Mesendoderm (in vitro differentiated cells): ENCODE measurements at places on chromosomes 7 and 10.

- no peak for DNase-seq
Observed at GRCh38 chr7:100706672-100707311, 871 bp downstream of the POP7 start.

GRCh38 chr10:12839941-12840611 is 161.4 kb downstream of the CCDC3 start:
- DNase-seq, result peak; percentile 42

- DNase-seq, result no peak
Observed at GRCh38 chr10:77989081-77989724, 40.1 kb downstream of the POLR3A start.

DNA sequence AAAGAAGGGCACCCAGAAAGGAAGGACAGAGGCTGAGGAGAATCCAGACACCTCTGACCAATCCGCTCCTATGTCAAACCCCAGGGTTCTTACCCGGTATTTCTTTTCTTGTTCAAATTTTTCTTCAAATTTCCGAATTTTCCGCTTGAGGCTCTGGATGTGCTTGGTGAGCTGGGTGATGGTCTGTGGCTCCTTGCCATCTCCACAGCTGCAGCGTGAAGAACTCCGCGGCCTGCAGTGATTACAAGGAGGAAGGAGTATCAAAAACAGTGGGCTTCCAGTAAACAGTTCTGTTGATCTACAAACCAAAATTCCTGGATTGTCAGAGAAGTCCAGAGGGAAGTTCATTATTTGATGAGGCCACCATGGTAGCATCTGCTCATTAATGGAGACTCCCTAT is 92.0 kb downstream of the PHYHIPL start:
- DNase-seq, result no peak

- DNase-seq, result no peak
Observed at GRCh38 chr10:33215154-33215553, 119.3 kb downstream of the NRP1 start.

DNA sequence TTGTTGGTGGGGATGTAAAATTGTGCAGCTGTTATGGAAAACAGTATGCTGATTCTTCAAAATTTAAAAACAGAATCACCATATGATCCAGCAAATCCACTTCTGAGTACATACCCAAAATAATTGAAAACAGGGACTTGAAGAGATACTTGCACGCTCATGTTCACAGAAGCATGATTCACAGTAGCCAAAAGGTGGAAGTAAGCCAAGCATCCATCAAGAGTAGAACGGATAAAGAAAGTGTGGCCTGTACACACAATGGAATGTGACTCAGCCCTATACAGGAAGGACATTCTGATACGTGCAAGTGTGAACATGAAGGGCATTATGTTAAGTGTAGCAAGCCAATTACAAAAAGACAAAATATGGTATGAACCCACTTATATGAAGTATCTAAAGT is 696.7 kb upstream of the CELF2 start:
- no peak for DNase-seq
